Esophagus squamous epithelium (tissue), 5 donors: ENCODE measurements at places on chromosomes 5 and 9.

- DNase-seq: no peak
Observed at GRCh38 chr9:89634995-89635742, 30.4 kb downstream of the GADD45G start.

GRCh38 chr9:98130576-98131228 is 11.7 kb upstream of the TRIM14 start:
- no peak for DNase-seq

- no peak for DNase-seq
Observed at GRCh38 chr9:109232449-109233237, 65.6 kb upstream of the FRRS1L start.

DNA sequence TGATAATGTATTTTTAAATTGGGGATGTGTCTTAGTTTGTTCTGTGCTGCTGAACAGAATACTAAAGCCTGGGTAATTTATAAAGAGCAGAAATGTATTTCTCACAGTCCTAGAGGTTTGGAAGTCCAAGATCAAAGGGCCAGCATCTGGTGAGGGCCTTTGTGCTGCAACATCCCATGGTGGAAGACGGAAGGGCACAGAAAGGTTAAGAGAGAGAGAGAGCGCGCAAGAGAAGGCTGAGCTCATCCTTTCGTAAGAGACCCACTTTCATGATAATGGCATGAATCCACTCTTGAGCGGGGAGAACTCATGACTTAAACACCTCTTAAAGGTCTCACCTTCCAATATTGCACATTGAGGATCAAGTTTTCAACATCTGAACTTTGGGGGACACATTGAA is 79.1 kb upstream of the GOLM1 start:
- DNase-seq: no peak

DNA sequence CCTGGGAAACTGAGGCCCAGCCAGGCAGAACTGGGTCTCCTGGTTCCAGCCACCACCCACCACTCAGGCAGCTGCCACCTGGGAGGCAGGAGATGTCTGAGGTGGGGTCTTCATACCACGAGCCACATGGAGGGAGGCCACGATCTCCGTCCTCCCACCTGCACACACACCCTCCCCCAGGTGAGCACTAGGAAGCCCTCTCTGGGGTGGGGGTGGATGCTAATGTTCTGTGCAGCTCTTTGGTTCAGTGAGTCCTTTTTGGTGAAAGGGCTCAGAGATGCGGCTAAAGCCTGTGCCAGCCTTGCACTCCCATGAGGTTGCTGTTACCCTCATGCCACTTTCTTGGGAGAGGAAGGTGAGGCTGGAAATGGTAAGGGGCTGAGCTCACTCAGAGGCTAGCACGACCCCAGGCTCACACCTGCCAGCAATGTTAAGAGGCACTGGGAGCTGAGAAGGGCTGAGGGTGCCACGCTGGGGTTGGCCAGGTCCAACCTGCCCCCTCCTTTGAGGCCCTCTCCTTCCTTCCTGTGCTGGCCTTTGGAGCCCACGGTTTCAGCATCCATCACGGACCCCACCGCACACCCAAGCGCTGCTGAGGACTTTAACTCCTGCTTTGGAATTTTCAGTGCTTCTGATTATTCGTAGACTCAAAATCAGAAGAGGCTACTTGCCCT is 26.6 kb upstream of the OBP2B start:
- no peak for DNase-seq

GRCh38 chr9:74293479-74293878 is 203.7 kb upstream of the RORB start:
- DNase-seq: no peak

DNA sequence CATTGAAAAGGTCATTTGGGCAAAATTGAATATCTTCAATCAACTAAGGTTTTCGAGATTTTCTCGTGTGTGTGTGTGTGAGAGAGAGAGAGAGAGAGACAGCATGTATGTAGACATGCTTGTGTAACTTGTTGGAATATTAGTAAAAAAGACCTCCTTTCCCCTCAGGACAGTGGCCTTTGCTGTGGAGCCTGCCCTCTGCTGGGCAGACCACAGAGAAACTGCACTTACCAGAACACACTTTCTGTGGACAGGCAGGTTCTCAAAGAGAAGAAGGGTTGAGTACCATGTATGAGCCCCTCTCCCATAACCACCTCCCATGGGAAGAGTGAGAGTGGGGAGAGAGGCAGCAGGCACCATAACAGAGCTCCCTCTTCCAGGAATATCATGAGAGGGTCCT is 45.6 kb downstream of the CFAP90 start:
- DNase-seq: no peak

GRCh38 chr9:114271556-114272510 is 51.1 kb upstream of the ORM1 start:
- DNase-seq: no peak

GRCh38 chr5:77924081-77924480 is 147.9 kb upstream of the TBCA start:
- DNase-seq: no peak

- DNase-seq: no peak
Observed at GRCh38 chr9:126386088-126386487, 59.5 kb downstream of the MVB12B start.

GRCh38 chr5:54383225-54383901 is 72.1 kb upstream of the HSPB3 start:
- no peak for DNase-seq

DNA sequence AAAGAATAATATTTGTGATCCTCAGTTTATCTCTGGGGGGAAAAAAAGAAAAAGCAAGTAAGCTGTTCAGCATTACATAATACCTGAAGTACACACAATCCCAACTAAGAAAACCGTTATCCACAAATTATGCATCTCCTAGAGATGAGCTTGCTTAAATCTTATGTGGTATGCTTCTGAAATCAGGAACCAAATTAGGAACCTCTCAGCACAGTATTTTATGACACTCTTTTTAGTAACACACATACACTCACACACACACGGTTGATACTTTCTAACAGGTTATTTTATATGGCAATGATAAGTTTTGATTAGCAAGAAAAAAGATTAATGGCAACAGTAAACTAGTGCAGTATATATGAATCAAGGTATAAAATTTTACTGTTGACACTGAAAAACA is 1.2 kb upstream of the ZNF510 start:
- DNase-seq: no peak

DNA sequence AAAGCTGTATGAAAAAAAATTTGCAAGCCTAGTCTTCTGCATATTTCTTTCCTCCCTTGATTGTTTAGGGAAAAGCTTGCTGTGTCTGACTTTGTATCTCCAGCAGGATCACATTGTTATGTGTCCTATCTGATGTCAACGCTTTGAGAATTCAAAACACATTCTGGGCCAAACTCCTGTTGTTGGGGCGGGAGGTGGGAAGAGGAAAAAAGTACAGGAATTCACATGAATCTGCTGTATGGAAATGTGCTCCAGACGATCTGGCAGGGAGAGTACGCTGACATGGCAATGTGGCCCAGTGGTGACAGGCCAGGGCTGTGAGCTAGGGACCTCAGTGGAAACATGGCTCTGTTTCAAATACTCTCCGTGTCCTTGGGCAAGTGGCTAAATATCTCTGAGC is 87.4 kb upstream of the GNA14 start:
- DNase-seq: no peak

- no peak for DNase-seq
Observed at GRCh38 chr5:142013734-142014521, 1.1 kb upstream of the GNPDA1 start.

DNA sequence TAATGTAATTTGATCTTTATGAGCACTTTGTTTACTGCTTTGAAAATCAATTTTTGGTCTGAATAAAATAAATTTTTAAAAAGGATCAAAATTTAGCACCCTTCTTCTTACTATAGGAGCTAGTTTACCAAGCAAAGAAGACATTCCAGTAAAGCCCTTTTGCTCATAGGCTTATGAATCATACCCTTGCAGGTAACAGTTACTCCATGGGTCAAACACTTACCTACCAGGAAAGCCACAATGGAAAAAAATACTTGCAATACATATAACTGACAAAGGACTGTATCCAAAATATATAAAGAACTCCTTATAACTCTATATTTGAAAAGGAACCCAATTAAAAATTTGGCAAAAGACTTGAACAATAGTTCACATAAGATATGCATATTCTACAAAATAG is 66.6 kb downstream of the SHOC1 start:
- DNase-seq: no peak

DNA sequence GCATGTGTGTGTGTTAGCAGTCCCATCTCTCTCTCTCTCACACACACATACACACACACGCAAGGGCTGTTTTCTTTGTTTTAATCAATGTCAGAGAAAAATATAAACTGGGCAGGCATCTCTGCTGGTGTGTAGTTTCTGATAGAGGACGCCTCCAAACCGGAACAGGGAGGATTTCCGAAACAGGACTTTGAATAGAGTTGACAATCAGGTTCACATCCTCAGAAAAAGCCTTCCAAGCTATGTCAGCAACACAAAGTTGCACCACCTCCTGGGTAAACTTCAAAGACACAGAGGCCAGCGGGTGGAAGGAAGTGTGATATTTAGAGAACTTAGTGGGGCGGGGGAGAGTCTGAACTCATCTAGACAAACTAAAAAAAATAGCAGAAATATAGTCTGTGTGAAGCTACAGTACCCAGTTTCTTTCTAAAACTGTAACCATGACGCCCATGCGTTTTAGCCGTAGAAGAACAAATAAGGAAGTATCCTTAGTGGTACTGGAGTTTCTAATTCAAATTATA is 1.2 kb downstream of the ST8SIA4 start:
- DNase-seq: peak; percentile 9

- DNase-seq: no peak
Observed at GRCh38 chr5:64918083-64918482, 149.4 kb downstream of the CWC27 start.

DNA sequence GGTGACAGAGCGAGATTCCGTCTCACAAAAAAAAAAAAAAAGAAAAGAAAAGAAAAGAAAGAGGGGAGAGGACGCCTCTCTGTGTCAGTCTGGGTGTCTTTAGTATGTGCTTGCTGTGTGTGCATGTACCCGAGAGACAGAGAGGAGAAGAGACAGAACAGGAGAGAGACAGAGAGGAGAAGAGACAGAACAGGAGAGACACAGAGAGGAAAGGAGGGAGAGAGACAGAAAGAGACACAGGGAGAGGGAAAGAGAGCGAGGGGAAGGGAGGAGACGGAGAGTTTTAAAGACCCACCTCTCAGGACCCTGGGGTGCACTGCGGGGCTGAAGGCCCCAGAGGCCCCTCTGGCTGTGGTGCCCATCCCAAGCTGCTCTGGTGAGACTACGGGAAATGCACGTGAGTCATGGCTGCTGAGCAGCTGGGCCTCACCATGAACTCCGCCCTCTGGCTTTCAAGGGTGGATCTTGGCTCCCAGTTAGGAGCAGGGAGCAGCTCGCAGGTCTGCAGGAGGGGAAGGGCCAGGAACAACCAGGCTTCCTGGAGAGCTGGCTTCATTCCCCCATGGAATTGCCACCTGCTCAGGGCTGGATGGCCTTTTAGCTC is 7.9 kb downstream of the SLC6A3 start:
- DNase-seq: no peak

- no peak for DNase-seq
Observed at GRCh38 chr5:5077236-5077635, 62.9 kb upstream of the ADAMTS16 start.

- DNase-seq: no peak
Observed at GRCh38 chr5:172952034-172952511, 7.2 kb upstream of the RPL26L1 start.

- DNase-seq: no peak
Observed at GRCh38 chr5:131509801-131510200, 125.2 kb downstream of the RAPGEF6 start.

DNA sequence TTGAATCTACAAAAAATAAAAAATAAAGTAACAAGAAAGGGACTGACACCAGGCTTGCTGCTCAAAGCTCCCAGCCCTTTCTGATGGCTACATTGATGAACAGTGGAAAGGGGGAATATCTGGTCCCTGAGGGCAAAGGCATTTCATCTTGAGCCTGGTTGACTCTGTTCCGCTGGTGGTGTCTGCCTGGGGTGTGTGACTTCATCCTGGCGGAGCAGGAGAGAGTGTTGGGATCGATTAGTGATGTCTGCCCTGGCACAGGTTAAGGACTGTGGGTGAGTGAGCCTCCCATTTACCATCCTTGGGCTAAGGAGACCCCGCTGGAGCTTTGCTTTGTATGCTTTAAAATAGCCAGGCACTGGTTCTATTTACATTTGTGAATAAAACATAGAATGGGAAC is 56.9 kb upstream of the ASS1 start:
- DNase-seq: no peak

- DNase-seq: no peak
Observed at GRCh38 chr9:119094086-119094485, 275.1 kb downstream of the BRINP1 start.

DNA sequence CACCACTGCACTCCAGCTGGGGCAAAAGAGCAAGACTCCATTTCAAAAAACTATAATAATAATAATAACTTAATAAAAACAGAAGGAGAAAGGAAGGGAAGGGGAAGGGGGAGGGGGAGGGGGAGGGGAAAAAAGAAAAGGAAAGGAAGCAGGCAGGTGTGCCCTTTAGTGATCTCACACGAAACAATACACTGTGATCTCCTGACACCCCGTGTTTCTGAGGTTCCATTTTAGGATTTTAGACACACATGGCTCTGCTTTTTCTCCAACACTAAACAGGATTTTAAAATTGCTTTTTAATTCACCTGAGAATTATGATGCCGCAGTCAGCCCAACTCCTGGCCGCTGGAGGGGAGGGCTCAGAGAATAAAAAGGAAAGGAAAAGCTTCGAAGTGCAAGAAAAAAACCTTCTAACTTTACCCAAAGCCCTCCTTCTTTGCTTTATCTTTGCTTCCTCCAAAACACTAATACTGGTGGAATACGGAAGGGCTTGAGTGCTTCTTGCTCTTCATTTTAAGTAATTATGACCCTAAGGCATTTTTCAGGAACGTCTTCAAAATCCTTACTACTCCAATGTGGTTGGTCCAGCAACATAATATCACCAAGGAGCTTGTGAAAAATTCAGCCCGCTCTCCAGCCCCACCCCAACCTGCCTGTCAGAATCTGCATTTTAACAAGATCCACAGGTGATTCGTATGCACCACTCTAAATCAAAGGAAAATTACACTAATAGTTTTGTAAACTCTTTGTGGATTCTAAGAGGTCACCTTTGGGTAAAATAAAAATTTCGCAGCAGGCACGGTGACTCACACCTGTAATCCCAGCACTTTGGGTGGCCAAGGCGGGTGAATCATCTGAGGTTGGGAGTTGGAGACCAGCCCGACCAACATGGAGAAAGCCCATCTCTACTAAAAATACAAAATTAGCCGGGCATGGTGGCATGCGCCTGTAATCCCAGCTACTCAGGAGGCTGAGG is 66.0 kb downstream of the MYO10 start:
- no peak for DNase-seq
